Renal cortical epithelial cell (primary cell): ENCODE measurements at places on chromosomes 7 and 10.

- DNase-seq: no peak
These were observed 65.5 kb upstream of the LYZL1 start for GRCh38 chr10:29223326-29223725.

GRCh38 chr7:37150180-37150579 is 298.5 kb downstream of the ELMO1 start:
- no peak for DNase-seq

GRCh38 chr7:69864274-69864673 is 266.0 kb downstream of the AUTS2 start:
- no peak for DNase-seq

- DNase-seq: no peak
These were observed 307.8 kb upstream of the TPK1 start for GRCh38 chr7:145143685-145144084.

DNA sequence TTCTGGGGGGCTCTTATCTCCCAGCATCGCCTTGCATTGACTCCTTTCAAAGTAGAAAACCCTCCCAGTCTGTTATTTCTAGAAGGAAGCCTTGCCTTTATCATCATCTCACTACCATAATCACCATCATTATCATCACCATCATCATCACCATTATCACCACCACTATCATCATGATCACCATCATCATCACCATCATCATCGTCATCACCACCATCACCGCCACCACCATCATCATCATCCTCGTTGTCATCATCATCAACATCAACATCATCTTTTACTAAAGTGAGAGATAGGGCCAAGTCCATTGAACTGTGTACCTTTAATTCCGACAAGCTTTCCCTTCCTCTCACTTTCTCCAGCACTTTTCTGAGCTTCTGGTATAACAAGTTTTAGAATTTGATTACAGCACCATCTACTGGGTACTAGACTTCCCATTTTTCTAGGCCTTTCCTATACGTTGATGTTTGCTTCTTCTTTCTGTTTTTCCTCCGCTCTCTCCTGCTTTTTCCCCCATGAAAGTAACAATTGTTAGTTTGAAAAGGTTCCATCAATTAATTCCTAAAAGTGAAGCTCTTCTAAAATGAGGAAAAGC is 226.4 kb downstream of the BUB3 start:
- peak; percentile 22 for DNase-seq

DNA sequence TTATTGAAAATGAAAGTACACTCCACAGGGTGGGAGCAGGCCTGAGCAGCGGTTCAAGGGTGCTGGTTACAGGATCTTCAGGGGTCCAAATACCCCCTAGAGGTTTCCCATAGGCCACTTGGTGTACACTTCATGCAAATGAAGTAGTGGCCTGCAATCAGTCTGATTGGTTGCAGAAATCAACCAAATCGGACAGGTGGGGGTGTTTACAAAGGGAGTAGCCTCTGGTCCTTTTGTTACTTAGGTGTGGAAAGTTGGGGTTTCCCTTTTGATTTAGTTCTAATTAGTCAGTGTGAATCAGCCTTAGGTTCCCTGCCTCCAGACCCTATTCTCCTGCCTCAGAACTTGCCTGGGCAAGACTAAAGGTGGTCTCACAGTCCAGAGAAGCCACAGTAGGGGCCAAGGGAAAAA is 49.6 kb downstream of the SYPL1 start:
- no peak for DNase-seq

GRCh38 chr10:13700473-13701144 is 113.8 kb downstream of the PRPF18 start:
- no peak for DNase-seq

DNA sequence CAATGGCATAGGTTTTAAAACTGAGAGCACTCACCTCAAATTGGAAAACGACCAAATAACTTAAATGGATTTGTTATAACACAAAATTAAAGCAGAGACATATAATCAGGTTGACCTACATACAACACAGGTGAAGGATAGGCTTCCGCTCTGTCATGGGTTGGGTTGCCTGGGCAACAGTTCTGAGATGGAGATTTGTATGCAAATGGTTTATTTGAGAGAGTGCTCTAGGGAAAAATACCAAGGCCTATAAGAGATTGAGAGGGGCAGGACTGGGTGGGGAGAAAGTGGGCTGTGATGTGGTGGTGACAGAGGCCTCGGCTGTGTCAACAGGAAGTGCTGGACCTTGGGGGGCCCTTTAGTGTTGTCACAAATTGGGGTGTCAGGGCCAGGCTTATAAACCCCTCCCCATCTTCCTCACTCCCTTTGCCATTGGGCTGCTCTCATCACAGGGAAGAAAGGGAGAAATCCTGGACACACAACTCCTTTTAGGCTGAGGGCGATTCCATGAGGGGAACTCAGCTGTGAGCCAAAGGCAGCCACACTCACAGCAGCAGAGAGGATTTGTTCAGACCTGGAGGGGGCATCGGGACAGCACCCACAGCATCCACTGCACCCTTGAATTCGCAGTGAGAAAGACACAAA is 105.4 kb upstream of the LYZL1 start:
- no peak for DNase-seq

DNA sequence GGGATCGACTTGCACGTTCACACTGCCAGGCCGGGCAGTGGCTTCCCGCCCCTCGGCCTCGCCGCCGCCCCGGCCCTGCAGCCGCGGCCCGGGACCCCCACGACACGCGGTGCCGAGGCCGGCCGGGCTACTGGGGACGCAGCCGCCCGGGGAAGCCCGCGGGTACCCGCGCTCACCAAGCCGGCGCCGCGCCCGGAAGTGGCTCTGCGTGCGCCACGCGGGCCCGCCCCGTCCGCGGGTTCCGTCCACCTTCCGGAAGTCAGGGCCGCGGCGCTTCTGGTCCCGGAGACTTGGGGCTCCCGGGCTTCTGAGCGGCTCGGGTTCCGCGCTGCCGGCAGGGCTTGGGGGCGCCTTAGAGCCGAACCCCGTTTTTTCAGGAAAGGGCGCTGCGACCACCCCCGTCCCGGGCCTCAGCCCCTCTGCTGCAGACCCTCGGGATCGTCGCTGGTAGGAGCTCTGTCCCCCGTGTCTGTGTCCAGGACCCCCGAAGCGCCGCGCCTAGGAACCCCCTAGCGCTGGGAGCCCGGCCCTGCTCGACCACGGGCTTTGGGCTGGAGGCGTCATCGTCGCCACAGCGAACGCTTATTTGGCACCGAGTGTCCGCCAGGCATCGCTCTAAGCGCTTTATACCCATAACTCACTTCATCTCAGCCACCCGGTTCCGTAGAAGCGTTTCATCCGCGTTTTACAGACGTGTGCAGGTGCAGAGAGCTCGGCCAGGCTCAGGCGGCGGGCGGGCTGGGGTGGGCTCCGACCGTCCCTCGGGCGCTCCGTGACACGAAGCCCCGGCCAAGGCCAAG is at the start of gene PSMG3:
Gene PSMG3 (minus strand): TSS at position 200 of the 800 bp plus-strand sequence. CDS start 693 bp downstream, outside the sequence.
- DNase-seq: peak; percentile 60
